ENCODE measurements at places on chromosomes 4 and X.

- no peak for DNase-seq
Measured at GRCh38 chr4:127134490-127134889, 498.3 kb upstream of the INTU start.

GRCh38 chr4:3355266-3355748 is 62.5 kb downstream of the RGS12 start:
- no peak for DNase-seq

DNA sequence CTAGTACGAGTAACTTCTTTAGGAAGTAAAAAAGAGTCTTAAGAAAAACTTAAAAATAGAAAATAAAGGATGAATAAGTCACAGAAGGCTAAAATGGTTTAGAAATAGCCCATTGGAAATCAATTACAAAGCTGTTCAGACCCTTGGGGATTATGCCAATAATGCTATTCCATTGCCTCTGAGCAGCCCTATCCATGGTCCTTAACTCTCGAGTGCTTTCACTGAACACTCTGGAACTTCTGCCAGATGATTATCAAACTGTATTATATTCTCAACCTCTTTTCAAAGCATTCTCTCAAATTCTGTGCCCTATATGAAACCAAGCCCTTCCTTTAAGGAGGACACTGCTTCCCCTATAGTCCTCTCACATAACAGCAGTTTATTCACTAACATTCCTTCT is 17.0 kb downstream of the SLC9B1 start:
- no peak for DNase-seq

DNA sequence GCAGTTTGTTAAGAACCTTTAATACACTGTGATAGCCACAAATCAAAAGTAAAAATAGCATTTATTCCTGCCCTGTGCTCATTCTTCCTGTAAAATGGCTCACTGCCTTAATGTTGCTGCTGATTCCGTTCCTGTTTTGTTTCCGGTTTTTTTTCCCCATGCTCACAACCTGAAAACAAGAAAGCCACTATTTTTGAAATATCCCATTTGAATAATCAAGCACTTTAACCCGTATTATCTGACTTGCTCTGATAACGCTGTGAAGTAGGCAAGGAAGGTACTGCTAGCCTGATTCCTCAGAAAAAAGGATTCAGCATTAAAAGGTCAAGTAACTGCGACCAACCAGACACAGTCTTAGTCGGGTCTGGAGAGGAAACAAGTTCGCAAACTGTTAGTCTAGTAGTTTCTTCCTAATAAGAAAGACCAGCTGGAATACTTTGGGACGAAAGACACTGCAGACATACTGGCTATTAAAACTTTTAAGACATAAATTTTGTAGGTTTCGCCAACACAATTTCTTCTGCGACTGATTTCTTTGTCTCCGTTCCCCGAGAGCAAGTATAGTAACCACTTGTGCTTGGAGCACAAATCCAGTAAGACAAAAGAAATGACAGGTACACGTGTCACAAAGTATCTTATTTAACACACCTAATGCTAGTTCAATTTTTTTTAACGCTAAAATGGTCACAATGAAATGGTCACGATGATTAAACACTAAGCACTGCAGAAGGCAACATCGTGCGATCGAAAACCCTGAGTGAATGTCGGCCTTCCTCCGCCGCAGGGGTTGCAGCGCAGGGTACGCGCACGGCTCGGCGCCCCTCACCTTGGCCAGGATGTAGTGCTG is 802 bp downstream of the COX18 start:
- DNase-seq: no peak

- no peak for DNase-seq
Measured at GRCh38 chr4:95572304-95572991, 23.7 kb upstream of the UNC5C start.

GRCh38 chr4:10033191-10033881 is 12.0 kb upstream of the SLC2A9 start:
- DNase-seq: no peak

- no peak for DNase-seq
Measured at GRCh38 chr4:151940291-151940690, 179.5 kb upstream of the GATB start.

GRCh38 chrX:135009057-135009610 is 13.2 kb downstream of the RTL8B start:
- no peak for DNase-seq

DNA sequence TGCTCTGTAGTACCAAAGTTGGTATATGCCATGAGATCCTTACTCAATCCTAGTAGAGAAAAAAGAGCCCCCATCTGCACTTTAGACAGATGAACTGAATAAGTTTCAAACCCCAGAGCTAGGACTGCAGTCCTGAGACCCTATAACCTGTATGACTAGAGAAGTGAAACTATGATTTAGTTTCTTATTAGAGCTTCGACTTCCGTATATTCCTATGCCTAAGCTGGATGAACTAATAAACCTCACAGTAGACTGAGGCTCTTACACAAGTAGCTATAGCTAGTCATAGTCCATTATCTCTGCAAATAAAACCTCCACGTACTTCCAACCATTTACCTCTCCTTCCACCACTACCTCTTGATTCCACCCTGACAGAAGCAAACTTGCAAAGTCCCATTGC is 6.3 kb upstream of the OTUD4 start:
- DNase-seq: no peak

- DNase-seq: no peak
Measured at GRCh38 chr4:26178854-26179253, 142.0 kb upstream of the RBPJ start.

DNA sequence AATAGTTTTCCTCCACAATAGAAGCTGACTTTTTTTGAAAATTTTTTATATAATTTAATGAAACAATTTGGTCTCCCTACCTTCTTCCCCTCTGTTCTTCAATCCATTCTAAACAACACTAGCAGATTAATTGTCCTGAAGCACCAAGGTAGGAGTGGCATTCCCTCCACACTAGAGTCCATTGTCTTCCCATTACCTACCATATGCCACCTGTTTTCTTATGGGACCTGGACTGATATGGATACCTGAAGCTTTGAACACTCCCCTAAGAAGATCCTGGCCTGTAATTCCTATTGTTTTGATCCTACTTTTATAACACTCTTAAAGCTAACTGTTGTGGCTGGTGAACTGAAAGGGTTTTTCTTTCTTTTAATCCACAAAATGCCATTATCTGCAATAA is 92.0 kb downstream of the APBB2 start:
- DNase-seq: no peak

DNA sequence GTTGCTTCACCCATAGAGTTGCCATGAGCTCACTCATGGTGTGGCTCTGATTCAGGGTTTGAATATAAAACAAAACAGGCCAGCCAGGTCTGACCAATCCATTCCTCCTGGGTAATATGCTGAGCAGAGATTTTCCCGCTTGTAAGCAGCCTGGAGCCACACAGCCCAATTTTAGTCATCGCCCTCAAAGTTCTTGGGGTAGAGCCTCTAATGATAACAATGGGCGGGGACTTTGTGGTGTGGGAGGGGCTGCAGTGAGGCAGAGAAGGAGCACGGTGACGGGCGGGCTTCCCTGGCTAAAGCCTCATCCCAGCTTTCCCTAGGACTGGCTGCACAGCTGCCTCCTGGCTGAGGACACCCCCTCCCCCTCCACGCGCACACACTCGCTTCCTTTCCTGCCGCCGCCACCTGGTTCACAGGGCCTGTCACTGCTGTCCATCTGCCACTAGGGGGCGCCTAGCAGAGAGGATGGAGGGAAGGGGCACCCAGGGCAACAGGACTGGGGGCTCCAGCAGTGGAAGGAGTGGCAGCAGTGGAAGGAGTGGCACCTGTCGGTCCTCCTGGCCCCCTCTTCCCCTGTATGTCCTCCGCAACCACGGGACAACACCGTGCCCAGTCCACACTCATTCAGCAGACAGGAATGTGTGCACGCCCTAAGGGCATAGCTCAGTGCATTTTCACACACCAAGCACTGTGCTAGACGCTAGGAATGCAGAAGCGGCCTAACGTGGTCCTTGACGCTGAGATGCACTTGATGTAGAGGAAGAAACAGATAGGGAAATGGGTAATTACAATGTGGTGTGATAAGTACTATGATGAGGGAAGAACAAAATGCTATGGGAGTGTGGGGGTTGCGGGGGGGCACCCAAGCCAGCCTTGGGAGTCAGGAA is 26.8 kb downstream of the PRPS1 start:
- peak; percentile 4 for DNase-seq

DNA sequence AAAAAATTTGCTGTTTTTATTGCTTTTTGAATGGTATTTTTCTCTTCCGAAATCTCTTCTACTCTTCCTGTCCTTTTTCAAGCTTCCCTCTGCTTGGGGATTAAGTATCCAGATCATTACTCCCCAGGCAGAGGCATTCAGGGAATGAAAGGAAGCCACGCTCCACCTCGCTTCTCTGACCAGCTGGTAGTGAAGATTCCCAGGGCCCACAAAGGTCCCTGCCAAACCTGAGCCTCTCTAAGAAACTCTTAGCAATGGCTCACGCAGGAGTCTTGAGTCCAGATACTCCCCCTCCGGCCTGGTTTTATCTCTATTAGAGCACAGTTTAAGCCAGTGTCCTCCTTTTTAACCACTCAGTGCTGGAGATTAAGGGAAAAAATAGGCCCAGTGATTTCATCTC is 51.4 kb upstream of the SOD3 start:
- DNase-seq: no peak

GRCh38 chr4:89422441-89422990 is 114.9 kb upstream of the GPRIN3 start:
- no peak for DNase-seq

DNA sequence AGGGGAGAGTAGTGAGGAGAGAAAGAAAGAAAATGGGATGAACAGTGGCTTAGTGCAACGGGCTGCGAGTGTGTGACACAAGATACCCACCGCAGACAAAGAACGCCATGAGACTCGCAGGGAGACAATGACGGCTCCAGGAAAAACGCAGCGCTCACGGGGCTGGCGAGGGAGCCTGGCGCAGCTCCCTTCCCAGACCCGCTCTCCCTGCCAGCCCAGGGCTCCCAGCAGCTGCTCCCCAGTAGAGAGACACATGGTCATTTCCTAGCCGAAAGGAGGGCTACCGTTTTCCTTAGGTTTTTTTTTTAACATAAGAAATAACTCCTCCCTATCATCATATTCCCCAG is 149.5 kb downstream of the MAML3 start:
- DNase-seq: peak; percentile 47

- DNase-seq: no peak
Measured at GRCh38 chr4:75048208-75048879, 115.4 kb downstream of the PARM1 start.

- DNase-seq: no peak
Measured at GRCh38 chrX:74922922-74923543, 2.2 kb downstream of the NEXMIF start.

GRCh38 chr4:2792711-2793585 is at the start of gene SH3BP2:
Gene SH3BP2 (plus strand): TSS chr4:2793085. CDS start chr4:2820618, 27,533 bp downstream.
- DNase-seq: no peak

GRCh38 chrX:11438380-11438723 is 145.1 kb downstream of the AMELX start:
- no peak for DNase-seq

DNA sequence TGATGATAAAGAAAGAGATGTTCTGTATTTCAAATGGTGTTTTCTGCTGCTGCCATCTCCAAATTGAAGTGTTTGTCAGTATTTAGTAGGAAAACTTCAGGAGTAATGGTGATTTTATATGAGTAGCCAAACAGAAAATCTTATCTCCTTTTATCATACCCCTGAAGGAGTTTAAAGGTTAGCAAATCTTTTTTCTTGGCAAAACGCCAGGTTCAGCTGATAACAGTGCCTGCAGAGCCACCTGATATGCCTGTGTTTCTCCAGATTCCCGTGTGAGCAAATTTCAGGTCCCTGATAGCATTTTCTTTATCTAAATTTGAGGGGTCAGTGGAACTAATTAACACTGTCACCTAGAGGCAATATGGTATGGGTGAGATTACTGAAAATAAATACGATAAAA is 65.8 kb upstream of the ETNPPL start:
- DNase-seq: no peak

GRCh38 chrX:42107495-42108488 is 184.4 kb upstream of the CASK start:
- no peak for DNase-seq
